ENCODE measurements at places on chromosomes 4 and X. TPM values are rescaled to one million over a fixed set of nuclear protein-coding genes. Genes with fewer than 3 reads are reported as not detected.

Gene CT55
- total RNA-seq, result not detected

Gene KLHL34
- total RNA-seq, result 2.3 TPM

Gene GRIA3
- 0.17 TPM for total RNA-seq

Gene ALG13
- total RNA-seq, result 51.7 TPM

Gene ZNF595
- total RNA-seq, result 13.1 TPM

GRCh38 chrX:40166582-40166981, 68.8 kb upstream of the BCOR start:
- H3K4me1 ChIP-seq, result no peaks in the 10 kb centered on the region
- no peaks in the 10 kb centered on the region for H3K36me3 ChIP-seq
- no peak overlapping the region for H3K27ac ChIP-seq
- DNase-seq, result no peak
- peaks cover 32% of the 10 kb centered on the region for H3K27me3 ChIP-seq

GRCh38 chr4:138599965-138600364, 357.8 kb upstream of the SLC7A11 start:
- no peaks in the 10 kb centered on the region for H3K4me1 ChIP-seq
- H3K36me3 ChIP-seq, result no peaks in the 10 kb centered on the region
- no peak overlapping the region for H3K27ac ChIP-seq
- no peak overlapping the region for H3K4me3 ChIP-seq

DNA sequence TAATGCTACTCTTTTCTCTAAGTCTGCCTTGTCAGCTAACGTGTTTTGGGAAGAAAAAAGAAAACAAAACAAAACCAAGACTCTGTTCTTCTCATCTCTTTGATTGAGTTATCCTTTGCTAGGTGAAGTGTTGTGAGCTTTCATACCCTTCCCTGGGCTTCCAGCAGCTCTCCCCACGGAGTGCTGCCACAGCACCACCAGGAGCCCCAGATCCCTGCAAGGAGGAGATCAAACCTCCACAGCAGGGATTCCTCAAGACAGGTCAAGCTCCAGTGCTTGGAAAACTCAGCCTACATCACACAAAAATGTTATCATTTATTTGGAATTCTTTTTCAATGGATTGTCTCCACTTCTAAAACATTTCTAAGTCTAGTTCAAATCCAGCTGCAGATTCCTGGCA, 1981.9 kb upstream of the TENM3 start:
- no peaks in the 10 kb centered on the region for H3K4me1 ChIP-seq
- no peak overlapping the region for H3K27ac ChIP-seq
- H3K4me3 ChIP-seq, result no peak overlapping the region
- DNase-seq, result no peak
- no peaks in the 10 kb centered on the region for H3K27me3 ChIP-seq

GRCh38 chr4:141348125-141348524, 127.4 kb downstream of the ZNF330 start:
- no peaks in the 10 kb centered on the region for H3K4me1 ChIP-seq
- DNase-seq, result no peak
- H3K27ac ChIP-seq, result no peak overlapping the region
- H3K4me3 ChIP-seq, result no peak overlapping the region
- H3K36me3 ChIP-seq, result no peaks in the 10 kb centered on the region

GRCh38 chr4:86233681-86234080, 126.2 kb downstream of the MAPK10 start:
- H3K4me1 ChIP-seq, result no peaks in the 10 kb centered on the region
- no peak for DNase-seq
- no peak overlapping the region for H3K4me3 ChIP-seq

DNA sequence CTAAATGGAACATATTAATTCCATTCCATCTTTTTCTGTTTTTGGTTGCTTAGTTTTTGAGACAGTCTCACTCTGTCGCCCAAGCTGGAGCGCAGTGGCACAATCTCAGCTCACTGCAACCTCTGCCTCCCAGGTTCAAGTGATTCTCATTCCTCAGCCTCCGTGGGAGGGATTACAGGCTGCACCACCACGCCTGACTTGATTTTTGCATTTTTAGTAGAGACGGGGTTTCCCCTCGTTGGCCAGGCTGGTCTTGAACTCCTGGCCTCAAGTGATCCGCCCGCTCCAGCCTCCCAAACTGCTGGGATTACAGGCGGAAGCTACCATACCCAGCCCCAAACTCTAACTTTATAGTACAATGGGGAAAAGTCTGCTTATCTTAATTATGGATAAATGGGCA, 11.2 kb downstream of the HNRNPD start:
- DNase-seq, result no peak
- H3K36me3 ChIP-seq, result no peaks in the 10 kb centered on the region
- no peaks in the 10 kb centered on the region for H3K27me3 ChIP-seq
- H3K4me1 ChIP-seq, result peaks cover 11% of the 10 kb centered on the region
- H3K4me3 ChIP-seq, result no peak overlapping the region

- no peak for DNase-seq
- H3K4me3 ChIP-seq, result no peak overlapping the region
- no peaks in the 10 kb centered on the region for H3K36me3 ChIP-seq
- H3K27ac ChIP-seq, result no peak overlapping the region
- no peaks in the 10 kb centered on the region for H3K27me3 ChIP-seq
- H3K4me1 ChIP-seq, result no peaks in the 10 kb centered on the region
Observed at GRCh38 chrX:67718926-67719325, 175.1 kb downstream of the AR start.

- no peaks in the 10 kb centered on the region for H3K36me3 ChIP-seq
- no peak overlapping the region for H3K4me3 ChIP-seq
- no peaks in the 10 kb centered on the region for H3K4me1 ChIP-seq
- H3K27ac ChIP-seq, result no peak overlapping the region
Observed at GRCh38 chr4:12588582-12588981, 895.6 kb downstream of the RAB28 start.

GRCh38 chr4:1244978-1245471, 3.9 kb downstream of the CTBP1 start:
- H3K27ac ChIP-seq, result no peak overlapping the region
- no peaks in the 10 kb centered on the region for H3K27me3 ChIP-seq
- DNase-seq, result no peak

DNA sequence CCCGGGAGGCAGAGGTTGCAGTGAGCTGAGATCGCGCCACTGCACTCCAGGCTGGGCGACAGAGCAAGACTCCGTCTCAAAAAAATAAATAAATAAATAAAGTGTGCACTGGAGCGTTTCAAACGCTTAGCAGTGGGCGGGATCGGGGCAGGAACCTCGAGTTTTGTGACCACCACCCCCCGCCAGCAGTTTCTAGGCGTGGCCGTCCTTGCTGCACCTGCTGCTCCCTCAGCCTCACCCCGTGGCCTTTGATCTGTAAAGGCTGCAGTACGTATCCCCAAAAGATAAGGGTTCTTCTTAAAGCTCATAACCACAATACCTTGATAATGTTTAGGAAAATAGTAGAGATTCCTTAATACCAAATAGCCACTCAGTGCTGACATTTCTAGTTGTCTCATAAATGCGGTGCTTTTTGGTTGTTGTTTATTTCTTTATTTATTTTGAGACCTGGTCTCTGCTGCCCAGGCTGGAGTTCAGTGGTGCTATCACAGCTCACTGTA, 33.2 kb downstream of the PCGF3 start:
- H3K4me1 ChIP-seq, result no peaks in the 10 kb centered on the region
- DNase-seq, result peak; percentile 83

Measured in colonic mucosa (tissue), 4 donors.